Natural killer cell treated with Interleukin-12 subunit alpha and Interleukin-12 subunit beta and Interleukin-15 and Interleukin-18, amount 100 ng/mL, for 72 hours (primary cell): ENCODE measurements at places on chromosomes 3 and 15. TPM values are rescaled to one million over a fixed set of nuclear protein-coding genes. Genes with fewer than 3 reads are reported as not detected.

DNA sequence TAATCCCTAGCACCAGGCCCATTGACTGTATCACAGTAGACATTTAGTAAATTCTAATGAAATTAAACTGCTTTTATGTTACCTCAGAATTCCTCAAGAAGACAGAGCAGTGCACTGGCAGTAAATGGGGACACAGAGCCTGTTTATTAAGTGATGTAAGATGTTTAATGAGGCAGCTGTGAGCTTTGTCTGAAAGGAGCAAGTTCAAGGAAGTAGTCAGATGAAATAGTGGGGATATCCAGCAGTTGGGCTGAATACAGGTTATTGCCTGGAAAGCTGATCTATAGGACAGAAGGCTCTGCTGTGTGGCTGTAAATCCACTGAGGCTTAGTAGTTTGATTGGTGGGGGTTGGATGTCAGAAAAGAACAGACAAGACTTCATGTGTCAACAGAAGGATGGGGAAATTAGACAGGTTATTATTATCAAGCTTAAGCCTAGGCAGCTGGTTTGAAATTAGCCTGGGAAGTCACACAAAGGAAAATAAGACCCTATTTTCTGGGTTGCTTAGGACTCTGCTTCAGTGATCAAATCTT is 62.2 kb downstream of the PFN2 start:
- no peak for DNase-seq

GRCh38 chr3:8885536-8886316 is 77.5 kb downstream of the RAD18 start:
- no peak for DNase-seq

DNA sequence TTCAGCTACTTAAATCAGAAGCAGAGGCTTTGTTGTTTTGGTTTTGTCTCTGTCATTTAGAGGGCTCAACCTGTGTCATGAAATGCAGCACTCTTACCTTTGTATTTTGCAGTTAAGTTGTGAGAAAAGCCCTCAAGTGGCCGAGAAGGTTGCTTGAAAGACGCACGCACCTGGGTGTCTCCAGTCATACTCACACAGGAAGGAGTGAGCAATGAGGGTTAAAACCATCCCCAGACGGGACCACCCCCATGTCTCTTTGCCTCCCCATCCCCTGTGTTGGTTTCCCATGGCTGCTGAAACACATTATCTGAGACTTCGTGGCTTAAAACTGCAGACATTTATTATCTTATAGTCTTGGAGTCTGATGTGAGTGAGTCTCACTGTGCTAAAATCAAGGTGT is 376.1 kb upstream of the CFAP20DC start:
- DNase-seq, result no peak

DNA sequence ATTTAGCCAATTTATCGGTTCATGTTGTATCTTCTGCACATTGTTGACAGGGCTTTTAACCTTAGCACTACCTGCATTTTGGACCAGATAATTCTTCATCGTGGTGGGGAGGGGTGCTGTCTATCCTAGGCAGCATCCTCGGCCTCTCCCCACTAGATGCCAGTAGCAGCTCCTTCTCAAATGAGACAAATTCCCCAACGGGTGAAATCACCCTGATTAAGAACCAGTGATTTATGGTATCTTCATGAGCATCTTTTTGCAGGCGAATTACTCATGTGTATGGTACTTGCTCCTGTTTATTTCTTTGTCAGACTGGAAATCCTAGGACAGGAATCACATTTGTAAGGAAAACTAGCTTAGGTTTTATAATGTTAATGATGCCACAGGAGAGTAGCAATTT is 68.0 kb downstream of the C3orf70 start:
- DNase-seq, result no peak

GRCh38 chr15:60797444-60798040 is 318.6 kb upstream of the ICE2 start:
- DNase-seq, result no peak

- DNase-seq, result no peak
These were observed 88.8 kb downstream of the SMAD3 start for GRCh38 chr15:67154249-67154648.

SPSB4 gene
- total RNA-seq, result not detected

DNA sequence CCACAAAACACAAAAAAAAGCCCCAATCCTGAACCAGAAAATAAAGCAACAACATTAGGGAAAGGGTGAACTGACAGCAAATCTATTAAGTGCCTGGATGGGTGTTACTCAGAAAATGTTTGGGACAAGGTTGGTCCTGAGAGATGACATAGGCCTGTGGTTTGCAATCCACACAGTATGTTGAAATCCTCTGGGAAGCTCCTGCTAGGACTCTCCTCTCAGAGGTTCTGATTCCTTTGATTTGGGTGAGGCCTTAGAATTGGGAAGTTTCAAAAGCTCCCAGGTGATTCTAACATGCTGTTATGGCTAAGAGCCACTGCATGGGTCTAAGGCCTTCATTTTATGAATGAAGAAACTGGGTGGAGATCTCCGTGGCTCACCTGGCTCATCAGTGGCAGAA is 18.4 kb downstream of the CLDN1 start:
- no peak for DNase-seq

DNA sequence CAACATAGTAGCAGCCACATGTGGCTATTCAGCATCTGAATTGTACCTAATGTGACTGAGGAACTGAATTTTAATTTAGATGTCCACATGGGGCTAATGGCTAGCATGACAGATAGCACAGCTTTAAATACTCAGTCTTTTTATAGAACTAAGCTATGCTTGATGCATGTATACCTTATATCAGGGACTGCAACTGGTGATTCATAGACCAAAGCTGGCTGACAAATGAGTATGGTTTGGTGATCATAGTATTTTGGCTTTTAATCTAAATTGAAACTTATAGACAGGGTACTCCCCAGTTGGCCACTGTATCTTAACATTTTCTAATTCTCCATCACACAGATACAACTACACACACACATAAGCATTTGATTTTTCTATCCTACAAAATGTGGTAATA is 83.6 kb downstream of the IGSF11 start:
- DNase-seq, result no peak

DNA sequence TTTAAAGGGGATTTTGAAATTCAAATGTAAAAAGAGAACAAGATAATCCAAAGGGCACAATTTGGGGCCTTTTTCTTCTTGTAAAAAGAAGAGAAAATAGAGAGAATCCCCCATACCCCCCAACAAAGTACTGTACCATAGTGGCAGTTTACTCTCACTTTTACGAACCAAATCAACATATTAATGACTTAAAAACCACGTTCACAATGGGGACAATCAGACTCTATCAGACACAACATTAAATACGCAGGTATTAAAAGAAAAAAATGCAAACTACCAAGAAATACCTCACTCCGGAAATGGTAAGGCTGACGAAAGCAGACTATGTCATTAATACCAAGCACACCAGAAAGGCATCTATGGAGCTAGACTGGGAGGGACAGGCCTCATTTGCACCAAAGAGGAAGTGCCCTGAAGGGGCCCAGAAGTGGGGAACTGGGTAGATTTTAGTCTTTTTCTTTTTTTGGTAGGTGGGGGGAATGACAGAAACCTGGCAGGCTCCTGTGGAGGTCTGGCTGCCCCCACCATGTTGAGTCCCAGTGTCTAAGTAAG is 134.3 kb downstream of the TIGIT start:
- DNase-seq, result no peak

KNG1 gene
- not detected for total RNA-seq

TMC3 gene
- total RNA-seq, result not detected

- DNase-seq, result no peak
These were observed 85.7 kb upstream of the TGFBR2 start for GRCh38 chr3:30520699-30521098.

DUOX1 gene
- 0.08 TPM for total RNA-seq

DNA sequence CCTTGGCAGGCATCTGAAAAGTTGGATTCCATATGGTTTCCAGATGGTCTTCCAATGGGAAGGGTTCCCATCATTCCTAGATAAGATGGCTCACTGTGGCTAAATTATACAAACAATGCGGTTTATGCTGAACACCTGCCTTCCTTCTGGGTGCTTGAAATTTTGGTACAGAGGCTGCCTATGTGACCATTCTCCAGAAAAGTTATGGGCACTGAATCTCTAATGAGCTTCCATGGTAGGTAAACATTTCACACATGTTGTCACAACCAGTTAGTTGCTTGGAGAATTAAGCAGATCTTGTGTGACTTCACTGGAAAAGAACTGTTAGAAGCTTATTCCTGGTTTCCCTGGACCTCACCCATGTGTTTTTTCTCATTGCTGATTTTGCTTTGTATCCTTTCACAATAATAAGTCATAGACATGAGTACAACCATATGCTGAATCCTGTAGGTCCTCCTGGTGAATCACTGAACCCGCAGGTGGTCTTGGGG is 30.1 kb downstream of the PLOD2 start:
- DNase-seq, result no peak

DNA sequence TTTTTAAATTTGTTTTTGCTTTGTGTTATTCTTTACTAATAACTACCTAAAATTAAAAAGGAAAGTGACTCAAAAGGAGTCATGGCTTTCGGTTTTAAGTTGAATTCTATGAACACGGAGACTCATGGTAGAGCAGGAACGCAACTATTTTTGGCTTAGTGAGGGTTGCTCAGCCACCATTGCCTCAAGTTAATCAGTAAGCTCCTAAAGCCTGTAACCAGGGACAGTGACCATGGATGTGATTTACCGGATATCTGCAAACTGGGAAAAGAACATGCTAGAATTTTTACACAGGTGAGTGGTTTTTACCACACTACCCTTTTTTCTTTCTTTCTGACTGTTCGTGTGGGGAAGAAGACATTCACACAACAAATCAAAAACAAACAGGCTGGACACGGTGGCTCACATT is 11.8 kb downstream of the SLC12A8 start:
- no peak for DNase-seq

DNA sequence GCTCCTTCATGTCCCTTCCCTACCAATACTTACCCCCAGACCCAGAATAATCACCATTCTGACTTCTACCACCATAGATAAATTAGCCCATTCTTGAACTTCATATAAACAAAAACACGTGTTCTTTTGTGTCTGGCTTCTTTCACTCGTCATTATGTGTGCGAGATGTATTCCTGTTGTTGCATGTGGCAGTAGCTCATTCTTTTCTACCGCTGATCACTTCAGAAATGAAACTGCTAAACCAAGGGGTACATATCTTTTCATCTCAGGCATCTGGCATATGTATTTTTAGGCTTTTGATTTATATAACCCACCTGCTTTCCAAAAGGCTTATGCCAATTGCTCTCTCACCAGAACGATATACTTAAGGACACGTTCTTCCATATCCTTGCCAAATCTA is 13.8 kb upstream of the SCG3 start:
- no peak for DNase-seq

GRCh38 chr15:71228403-71228802 is 113.1 kb downstream of the THSD4 start:
- DNase-seq, result no peak

DNA sequence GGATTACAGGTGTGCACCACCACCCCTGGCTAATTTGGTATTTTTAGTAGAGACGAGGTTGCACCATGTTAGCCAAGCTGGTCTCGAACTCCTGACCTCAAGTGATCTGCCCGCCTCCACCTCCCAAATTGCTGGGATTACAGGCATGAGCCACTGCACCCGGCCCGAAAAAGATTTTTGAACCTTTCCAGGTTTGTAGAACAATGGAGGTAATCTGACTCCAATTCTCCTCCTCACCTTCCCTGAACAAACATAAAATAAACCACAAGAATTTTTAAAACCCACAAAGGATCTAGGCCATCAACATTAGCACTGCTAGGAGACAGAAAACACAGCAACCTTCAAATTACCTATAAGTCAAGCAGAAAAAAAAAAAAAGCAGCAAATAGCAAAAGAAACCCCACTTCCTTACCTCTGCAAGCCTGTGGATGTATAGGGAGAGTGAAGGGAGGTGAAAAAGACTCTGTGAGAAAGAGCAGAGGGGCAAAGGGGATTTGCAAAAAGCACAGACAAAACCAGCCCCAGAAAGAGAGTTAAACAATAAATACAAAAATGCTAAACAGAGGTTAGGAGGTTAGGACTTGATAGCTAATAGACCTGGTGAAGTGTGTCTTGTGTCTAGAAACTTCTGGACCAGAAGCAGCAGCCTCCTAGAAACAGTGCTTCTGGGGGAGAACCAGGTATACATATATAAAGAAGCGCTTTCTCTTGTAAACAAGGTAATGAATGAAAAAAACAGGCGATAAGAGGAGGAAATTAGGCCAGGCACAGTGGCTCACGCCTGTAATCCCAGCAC is 32.1 kb downstream of the TFDP2 start:
- no peak for DNase-seq

GRCh38 chr3:130968221-130968620 is 58.4 kb downstream of the ASTE1 start:
- DNase-seq, result no peak

GRCh38 chr3:29582273-29582672 is 301.4 kb downstream of the RBMS3 start:
- no peak for DNase-seq

GYG1 gene
- total RNA-seq, result 112 TPM

- no peak for DNase-seq
These were observed 521.7 kb upstream of the MCTP2 start for GRCh38 chr15:93709708-93710107.

CD86 gene
- total RNA-seq, result 4.5 TPM

- no peak for DNase-seq
These were observed 19.5 kb downstream of the DNAJB11 start for GRCh38 chr3:186589856-186590579.

COL8A1 gene
- 0.10 TPM for total RNA-seq

CHP1 gene
- 51.8 TPM for total RNA-seq

GRCh38 chr3:133227813-133228212 is 172.0 kb upstream of the BFSP2 start:
- no peak for DNase-seq

DNA sequence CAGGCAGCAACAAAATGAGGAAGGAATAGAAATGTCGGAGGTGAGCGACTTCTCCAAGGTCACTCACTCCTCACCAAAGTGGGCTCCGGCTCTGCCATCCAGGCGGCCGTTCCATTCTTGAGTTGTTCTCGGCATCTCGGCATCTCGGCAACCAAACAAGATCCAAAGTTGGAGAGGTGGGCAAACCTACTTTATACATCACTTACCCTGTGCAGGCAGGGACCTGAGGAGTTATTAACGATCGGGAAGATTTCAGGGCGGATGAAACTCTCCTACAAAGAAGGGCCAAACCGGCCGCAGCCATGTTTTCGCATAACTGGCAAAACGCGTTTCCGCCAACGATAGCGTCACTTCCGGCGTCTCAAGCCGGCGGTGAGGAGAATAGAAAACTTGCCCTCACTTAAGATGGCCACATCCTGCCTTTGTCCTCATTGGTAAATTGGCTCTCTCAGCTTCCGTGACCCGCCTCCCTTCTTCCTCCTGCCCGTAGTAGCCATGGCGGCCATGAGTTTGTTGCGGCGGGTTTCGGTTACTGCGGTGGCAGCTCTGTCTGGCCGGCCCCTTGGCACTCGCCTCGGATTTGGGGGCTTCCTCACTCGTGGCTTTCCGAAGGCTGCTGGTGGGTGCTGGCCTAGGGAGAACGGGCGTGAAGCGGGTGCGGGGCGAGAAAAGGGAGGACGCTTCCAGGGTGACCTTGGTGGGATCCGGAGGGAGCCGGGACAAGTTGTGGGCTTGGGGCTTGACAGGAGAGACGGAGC is at the start of the genes MRPL47 and NDUFB5:
Gene MRPL47 (minus strand): TSS at position 318 of the 758 bp plus-strand sequence. CDS start 14 bp downstream, at position 304.
Gene NDUFB5 (plus strand): TSS at position 474 of the 758 bp plus-strand sequence. CDS start 22 bp downstream, at position 496.
- peak; percentile 92 for DNase-seq

- DNase-seq, result no peak
These were observed 84.8 kb upstream of the POMGNT2 start for GRCh38 chr3:43190670-43191069.
